Stimulated activated CD8-positive, alpha-beta memory T cell treated with anti-CD3 and anti-CD28 coated beads, Interleukin-2, amount 100 ng/mL, for 1 hour (primary cell): ENCODE measurements at places on chromosomes 2 and 18.

DNA sequence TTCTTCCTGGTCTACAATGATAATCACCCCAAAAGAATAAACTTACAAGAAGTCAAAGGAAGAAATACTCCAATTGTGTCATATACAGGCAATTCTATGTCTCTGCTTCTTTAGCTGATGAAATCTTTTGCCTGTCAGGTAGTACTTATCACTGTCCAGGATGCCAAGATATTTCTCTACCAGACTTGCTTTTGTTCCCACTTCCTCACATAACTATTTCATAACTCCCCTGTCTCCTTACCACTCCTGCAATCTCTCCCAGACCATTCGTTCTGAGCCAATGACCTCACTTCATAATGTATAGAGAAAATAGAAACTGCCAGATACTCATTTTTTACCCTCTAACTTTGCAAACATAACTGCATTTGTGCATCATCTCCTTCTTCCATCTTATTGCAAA, 39.1 kb downstream of the HNMT start:
- DNase-seq = no peak

GRCh38 chr2:144402251-144402650, 117.7 kb downstream of the ZEB2 start:
- DNase-seq = no peak

GRCh38 chr2:27009716-27010115, 23.0 kb upstream of the TMEM214 start:
- no peak for DNase-seq

GRCh38 chr2:78498125-78498524, 527.4 kb upstream of the REG3G start:
- DNase-seq = no peak

- no peak for DNase-seq
Observed at GRCh38 chr18:12278215-12278671, 24.1 kb downstream of the CIDEA start.

- DNase-seq = no peak
Observed at GRCh38 chr2:219399716-219400478, 12.2 kb upstream of the DNPEP start.

GRCh38 chr18:62210138-62210537, 23.1 kb downstream of the RELCH start:
- DNase-seq = no peak

- no peak for DNase-seq
Observed at GRCh38 chr18:44588508-44588907, 92.2 kb upstream of the SETBP1 start.
